ENCODE measurements at places on chromosomes 5 and 9.

- DNase-seq = no peak
These were observed 61.5 kb upstream of the RARS1 start for GRCh38 chr5:168424594-168425323.

- peak; percentile 82 for DNase-seq
These were observed 2.0 kb downstream of the IER5L start for GRCh38 chr9:129175825-129176633.

- no peak for DNase-seq
These were observed 32.0 kb downstream of the PRRT1B start for GRCh38 chr9:131577005-131578000.

- DNase-seq = peak; percentile 91
These were observed 649 bp downstream of the STK10 start for GRCh38 chr5:172187118-172188032.

- DNase-seq = no peak
These were observed 6.2 kb upstream of the SLC1A3 start for GRCh38 chr5:36599986-36600779.

DNA sequence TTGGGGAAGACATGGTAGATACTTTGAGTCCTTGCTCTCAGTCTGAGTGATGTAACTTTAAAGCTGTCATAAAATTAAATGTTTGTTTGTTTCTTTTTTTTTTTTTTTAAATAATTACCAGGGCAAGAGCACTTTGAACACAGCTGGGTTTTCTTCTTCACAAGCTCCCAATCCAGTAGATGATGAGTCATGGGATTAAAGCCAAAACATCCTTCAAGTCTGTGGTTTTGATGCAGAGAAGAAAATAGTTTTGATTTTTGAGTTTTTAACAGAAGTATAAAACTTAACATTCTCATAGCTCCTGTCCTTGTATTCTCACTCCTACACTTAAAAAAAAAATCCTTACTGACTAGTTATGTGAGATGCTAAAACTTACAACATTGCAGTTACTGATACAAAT lies 34.8 kb upstream of the IL31RA start:
- no peak for DNase-seq

DNA sequence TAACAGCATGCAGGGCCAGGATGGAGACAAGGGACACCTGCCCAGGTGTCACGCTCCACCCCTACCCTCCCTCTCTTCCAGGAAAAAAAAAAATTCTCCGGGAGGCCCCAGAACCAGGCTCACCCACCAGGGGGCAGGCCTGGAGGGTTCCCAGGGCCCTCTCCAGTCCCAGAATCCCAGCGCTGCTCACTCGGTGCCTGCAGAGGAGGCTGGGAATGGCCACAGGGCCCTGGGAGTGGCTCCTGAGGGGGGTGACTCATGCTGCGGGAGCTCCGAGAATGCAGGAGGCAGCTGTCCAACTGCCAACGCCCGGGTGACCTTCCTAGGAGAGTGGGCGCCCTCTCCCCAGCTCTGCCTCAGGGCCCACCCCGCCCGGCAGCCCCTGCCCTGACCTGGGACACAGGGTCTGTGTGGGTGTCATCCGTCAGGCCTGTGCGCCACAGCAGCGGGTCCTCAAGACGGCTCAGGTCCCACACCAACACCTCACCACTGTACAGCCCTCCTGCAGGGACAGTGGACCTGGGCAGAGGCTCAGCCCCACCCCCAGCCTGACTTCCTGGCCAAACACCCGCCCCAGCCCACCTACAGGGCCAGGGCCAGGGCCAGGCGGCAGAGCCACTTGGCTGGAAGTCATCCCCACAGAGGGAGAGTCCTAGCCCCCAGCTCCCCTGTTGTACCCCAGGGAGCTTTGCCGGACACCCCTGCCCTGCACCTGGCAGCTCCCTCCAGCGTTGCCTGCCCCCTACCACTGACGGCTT lies 21.2 kb downstream of the DYNC2I2 start:
- DNase-seq = peak; percentile 99

DNA sequence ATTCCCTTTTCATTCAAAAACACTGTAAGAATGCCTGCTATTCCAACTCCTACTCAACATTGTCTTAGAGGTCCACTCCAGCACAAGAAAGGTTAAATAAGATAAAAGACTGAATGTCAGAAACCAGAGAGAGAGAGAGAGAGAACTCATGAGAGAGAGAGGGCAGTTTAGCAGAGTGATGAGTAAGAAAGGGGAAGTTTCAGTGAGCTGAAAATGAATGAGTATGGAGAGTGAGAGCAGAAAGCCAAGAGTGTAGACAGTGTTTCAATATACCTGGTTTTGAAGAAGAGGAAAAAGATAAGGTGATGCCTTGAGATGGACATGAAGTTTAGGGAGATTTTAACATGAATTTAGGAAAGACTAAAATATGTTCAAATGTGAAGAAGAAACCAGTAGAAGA lies 528.0 kb upstream of the SEMA6A start:
- no peak for DNase-seq

GRCh38 chr5:131064669-131065371 lies 100.2 kb downstream of the HINT1 start:
- DNase-seq = no peak

DNA sequence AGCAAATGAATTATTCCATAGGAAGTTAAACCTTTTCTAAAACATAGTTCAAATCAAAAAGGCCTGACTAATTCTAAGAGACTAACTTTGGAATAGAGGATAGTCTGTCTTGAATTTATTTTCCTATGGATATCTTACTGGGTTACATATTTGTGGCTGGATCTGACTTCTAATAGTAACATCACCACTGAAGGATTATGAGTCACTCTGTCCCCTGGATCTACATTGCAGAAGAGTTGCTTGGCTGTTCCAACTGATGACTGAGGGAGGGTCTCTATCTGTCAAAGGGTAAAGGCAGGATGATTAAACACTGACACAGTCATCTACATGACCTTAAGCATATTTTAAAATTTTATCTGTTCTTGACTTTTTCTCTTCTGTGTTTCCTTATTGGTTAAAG lies 119.6 kb upstream of the FST start:
- DNase-seq = no peak

DNA sequence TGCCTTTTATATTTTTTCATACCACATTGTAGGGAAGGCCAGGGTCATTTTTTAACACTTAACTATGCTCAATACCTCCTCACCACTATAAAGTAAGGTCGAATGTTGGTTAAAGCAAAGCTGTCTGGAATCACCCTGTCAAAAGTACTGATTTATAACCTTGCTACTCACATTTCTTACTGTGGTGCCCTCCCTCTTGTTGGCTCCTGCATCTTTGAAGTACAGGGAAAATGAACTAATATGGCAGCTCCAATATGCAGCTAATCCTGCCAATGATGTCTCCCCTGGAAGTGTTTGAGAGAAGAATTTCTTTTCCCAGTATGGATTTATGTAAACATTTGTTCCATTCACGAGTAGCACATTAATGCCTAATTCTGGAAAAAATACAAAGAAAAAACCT lies 108.4 kb upstream of the RPS23 start:
- DNase-seq = no peak

DNA sequence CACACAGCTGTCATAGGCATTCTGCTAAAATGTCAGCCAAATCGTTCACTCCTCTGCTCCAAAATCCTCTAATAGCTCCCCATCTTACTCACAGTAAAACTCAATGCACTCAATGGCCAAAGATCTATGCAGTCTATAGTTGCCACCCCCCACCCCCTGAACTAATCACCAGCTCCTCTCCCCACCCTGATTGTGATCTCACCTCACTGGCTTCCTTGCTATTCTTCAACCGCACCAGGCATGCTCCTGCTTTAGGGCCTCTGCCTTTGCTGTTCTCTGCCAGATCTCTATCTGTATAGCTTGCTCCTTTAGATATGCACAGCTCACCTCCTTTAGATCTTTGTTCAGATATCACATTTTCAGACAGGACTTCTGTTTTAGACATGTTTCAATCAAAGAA lies 33.2 kb upstream of the SNX2 start:
- DNase-seq = no peak

Data from RWPE2 (cell line).